Ascending aorta (tissue), 2 donors: ENCODE measurements at places on chromosomes 1 and 21.

- no peak for DNase-seq
Measured at GRCh38 chr1:186155594-186155993, 219.5 kb downstream of the TPR start.

DNA sequence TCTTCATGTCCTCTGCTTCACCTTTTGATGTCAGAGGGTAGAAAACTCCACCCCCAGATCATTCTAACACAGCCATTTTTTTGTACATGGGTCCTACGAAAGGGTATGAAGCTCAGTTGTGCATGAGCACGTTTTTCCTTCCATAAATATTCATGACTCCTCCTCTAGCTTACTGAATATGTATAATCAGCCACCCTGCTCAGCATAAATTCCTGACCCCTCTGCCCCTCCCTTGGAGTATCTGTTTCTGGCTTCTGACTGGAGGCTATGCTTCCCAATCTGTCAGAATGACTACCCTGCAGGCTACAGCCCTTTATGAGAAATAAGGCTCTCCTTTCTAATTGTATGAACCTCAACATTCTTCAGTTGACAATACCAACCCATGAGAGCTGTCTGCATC lies 42.8 kb upstream of the PARP1 start:
- no peak for DNase-seq

DNA sequence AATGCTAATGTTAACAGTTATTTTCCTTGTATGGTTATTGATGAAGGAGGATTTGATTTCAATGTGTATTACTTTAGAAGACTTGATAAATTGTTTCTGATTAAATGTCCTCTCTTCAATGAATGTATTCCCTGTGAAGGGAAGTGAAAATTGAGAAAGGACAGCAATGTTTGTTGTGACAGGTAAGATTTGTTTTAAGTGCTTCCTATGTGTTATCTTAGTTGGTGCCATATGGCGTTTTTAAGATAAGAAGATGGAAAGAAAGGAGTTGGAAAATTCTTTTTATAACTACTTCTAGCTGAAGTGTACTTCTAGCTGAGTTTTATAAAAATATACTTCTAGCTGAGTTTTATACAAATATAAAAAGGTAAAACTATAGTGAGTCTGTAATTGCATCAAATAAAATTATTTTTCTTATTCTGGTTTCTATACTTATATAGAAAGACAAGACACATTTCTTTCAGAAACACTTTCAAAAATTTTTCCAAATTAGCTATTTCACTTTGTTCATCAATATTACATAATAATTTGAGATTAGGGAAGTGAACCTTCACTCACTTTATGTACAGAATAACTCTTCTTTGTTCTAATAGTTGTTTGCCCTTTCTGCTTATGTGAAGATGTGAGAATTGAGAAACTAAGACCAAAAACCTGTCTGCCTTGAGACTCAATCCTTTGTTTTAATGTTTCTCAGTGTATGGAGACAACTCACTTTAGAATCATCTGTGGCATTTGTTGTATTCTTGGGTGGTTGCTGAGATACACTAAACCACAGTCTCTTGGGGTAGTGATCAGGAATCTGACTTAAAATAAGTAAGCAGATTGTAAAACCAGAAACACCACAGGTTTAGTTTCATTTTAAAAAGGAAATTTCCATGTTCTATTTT lies 382.9 kb upstream of the B3GALT2 start:
- no peak for DNase-seq

DNA sequence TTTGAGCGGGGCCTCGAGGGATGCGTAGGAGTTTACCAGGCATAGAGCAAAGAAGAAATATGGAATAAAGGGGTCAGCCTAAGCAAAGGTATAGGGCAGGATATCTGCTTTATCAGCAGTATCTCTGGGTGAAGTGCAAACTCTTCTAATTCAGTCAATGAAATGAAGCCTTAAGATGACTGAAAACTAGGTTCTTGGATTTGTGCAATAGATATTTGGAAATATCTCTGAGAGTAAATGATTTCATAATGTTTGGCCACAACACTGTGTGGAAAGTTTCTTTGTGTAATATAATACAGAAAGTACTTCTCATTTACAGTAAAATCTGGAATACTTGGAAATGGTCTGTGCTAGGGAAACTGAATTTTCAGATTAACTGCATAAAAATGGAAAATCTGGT lies 26.1 kb downstream of the KCNJ15 start:
- DNase-seq, result no peak

- no peak for DNase-seq
Measured at GRCh38 chr1:62316135-62316534, 3.1 kb downstream of the KANK4 start.
